ENCODE measurements at places on chromosomes 6 and 20. TPM values are rescaled to one million over a fixed set of nuclear protein-coding genes. Genes with fewer than 3 reads are reported as not detected.

DNA sequence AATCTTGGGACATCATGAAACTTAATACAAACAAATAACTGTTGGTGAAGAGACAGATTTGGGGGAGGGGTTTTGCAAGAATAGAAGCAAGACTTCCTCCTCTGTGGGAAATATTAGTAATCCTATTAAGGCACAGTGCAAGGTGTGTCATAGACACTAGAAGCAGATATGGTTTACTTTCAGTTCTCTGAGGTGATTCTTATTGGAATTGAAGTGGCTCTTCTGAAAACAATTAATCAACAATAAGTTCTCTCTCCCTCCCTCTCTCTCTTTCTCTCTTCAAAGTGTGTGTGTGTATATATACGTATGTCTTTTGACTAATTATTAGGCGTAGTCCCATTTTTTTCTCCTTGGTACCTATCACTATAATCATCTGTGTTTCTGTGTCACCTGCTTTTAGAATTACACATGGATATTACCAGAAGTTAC, 99.8 kb downstream of the HIVEP2 start:
- no peak for DNase-seq

DNA sequence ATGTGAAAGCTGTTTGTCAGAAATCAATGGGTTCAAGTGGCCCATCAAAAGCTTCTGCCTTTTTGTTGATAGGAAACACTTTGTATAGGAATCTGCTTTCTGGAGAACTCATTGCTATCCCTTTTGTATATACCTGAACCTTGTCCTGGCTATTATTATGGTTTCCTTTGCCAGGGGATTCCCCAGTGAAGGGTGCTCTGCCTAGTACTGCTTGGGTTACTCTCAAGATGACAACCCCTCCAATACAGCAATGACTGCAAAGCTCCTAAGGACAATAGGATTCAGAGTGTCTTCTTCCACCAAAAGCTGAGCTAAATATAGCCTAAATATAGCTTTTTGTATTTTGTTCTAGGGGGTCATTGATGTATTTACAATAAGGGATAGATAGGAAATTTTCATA, 54.0 kb upstream of the PTPRK start:
- DNase-seq, result no peak

DNA sequence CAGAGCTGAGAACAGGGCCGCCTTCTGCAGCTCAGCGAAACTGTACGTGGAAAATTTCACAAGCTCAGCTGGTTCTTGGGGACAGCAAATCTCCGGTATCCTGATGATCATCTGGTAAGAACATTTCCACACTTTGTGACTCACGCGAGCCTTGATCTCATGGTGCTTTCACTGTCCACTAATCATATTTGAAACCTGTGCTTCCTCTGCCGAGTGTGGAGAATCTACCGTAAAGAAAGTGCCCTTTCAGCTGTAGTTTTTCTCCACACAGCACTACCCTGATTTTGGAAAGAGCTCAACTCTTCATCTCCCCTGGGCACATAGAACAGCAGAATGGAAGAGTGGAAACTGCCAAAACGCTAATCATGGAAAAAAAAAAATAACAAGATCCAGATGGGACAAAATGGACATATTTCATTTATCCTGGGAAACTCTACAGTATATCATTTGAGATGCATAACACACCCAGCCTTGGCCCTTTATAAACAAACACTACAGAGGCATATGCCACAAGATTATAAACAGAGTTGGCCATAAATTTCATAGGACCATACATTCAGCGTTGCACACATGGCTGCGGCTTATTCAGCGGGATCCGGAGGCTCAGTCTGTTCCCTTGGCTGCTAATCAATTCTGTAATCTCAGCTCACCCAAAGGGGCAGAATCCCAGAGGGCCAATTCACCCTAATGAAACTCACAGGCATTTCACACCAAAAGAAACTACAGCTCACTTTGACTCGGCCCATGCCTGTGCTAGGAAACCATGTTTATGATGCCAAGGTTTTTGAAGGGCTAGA, 434.5 kb downstream of the HDGFL1 start:
- no peak for DNase-seq

The RNF182 gene
- total RNA-seq, result not detected

The HMGN3 gene
- 59.4 TPM for total RNA-seq

Measured in activated CD4-positive, alpha-beta T cell treated with anti-CD3 and anti-CD28 coated beads, Interleukin-2, amount 10 ng/mL, durations not matched to agents 7 days and 5 days (primary cell).